DMS 273 treated with DMSO at 0.1 percent for 48 hours (cell line): ENCODE measurements at places on chromosomes 11 and 22.

GRCh38 chr22:28095316-28096095 lies 176.4 kb upstream of the PITPNB start:
- DNase-seq, result no peak

- no peak for DNase-seq
These were observed 45.6 kb upstream of the CLTCL1 start for GRCh38 chr22:19337137-19337536.

DNA sequence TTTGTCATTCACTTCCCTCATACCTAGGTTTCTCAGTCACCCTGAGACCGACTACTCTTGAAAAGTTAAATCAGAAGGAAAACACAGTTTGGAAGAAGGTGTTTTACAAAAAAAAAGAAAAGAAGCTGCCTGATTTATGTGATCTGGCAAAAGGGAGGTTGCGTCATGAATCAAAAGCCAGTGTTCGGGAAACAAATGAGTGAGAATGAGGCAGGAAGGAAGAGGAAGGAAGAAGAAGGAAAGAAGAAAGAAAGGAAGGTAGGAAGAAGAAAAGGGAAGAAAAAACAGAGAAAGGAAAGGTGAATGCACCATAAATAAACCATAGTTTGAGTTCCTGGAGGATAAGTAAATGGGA lies 314.6 kb downstream of the BLID start:
- no peak for DNase-seq

GRCh38 chr11:88421530-88421929 lies 84.0 kb upstream of the CTSC start:
- DNase-seq, result no peak

DNA sequence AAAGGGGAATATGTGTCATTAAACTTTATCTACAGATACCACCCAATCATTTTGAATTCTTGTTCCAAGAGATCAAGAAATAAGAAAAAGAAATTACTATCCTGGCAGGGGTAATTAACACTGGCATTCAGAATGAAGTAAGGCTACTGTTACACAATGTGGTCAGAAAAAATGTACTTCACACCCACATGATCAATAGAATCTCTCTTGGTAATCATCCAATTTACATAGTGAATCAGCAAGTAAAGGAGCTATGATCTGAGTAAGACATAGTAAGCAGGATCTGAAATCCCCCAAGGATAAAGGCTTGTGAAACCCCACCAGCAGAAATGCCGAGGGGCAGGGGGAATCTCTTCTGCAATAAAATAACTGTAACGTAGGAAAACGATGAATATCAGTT lies 466.5 kb downstream of the FAM181B start:
- DNase-seq, result no peak

GRCh38 chr22:27306771-27307170 lies 494.8 kb downstream of the MN1 start:
- DNase-seq, result no peak

DNA sequence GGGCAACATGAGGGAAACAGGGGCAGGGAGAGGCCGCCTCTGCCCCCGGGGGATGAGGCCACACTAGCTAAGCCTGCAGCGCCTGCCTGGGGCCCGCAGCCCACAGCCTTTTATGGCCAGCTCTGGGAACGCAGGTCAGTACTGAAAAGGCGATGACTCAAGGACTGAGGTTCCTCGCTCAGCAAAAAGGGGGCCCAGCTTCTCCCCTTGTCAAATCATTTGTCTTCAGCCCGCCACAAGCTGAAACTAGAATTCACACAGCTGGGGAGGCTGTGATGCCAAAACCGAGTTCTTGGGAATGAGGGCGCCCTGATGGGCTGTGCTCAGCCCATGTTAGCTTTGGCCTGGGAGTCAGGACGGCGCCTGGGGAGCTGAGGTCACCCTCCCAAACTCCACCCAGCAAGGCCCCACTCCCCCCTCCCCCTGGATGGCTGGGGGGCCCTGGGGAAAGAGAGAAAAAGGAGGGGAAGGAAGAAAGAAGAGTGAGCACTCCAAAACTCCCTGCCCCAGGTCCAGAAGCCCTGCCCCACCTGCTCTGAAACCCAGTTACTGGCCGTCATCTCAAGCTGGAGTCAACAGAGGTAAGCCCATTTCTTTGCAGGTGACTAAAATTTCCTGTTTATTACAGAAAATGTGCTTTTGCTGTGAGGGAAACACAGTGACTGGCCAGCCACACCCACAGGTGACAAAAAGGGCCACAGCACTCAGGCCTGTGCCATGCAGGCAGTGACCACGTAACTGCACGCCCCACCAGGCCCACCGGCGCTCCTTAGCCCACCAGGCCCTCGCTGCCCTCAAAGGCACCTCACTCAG lies 13.7 kb downstream of the EHD1 start:
- DNase-seq, result no peak

DNA sequence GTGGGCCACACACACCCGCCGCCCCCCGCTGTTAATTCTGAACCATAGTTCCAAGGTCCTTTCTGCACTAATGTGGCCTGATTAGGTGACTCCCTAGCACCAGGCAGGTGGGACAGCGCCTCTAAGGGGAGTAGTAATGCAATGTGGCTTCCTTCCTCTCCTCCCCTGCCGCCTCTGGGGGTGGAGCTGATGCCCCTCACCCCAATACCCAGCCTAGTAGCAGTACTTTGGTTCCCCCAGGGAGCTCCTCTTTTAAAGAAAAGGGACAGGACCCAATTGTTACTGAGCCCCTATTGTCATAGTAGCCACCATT lies 14.4 kb downstream of the RTN4RL2 start:
- DNase-seq, result no peak

DNA sequence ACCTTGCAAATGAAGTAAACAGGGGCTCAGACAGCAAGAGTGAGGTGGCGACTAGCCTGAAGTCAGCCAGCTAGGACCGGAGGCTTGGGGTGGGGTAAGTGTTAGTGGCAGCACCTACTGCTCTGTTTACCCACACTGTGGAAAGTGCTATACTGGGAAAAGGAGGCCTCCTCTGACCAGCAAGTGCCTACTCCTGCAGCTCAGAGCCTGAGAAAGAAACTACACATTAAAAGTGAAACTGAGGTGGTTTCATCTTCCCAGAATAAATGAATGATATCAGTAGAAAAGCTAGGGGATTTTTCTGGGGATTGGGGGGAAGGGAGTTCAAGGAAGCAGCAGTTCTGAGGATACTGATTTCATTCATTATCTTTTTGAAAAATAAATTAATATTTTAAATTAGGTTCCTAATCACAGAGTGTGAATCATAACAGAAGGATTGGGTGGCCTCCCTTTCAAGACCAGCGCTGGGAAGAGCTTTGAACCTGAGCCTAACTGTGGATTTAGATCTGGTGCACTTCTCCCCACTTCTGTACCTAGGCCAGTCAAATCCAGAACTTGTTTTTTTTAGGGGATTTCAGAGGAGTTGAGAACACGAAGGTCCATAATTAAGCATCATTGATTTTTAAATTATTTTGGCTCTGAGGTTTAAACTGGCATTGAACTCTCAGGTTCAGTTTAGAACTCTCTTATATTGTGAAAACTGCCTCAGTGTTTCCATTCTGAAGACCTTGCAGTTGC lies 48.1 kb upstream of the GRAMD1B start:
- DNase-seq, result no peak

GRCh38 chr22:40955571-40955970 lies 4.4 kb downstream of the RBX1 start:
- DNase-seq, result no peak

DNA sequence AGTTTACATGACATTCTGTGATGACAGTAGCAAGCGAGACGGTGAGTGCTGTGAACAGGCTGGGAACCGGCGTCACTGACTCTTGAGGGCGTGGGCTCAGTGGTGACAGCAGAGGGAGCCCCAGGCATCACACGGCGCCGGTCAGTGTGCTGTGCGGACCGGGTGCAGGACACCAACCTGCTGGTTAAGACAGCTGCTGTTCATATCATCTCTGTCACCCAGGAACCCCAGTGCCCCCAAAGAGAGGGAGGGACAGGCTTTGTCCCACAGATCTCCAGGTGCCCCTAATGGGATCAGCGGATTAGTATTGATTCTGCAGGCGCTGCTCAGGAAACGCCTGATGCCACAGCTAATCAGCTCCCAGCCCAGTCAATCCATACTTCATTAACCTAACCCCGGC lies 18.4 kb downstream of the B3GAT1 start:
- DNase-seq, result no peak

DNA sequence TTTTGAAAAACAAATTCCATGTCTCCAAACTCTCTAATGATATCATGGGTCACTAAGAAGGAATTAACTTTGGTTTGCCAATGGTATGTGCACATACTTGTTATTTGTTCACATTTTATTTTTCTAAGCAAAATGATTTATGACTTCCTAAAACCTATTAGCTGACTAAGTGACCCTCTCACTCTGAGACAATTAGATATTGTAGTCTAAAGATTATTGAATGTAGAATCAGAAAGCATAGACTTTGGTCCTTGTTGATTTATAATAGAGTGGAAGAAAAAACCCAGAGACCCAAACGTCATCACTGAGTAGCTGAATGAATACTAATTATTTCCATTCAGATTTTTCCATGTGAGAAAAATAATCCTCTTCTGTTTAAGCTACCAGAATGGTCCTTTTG lies 243.5 kb upstream of the ANO3 start:
- no peak for DNase-seq

DNA sequence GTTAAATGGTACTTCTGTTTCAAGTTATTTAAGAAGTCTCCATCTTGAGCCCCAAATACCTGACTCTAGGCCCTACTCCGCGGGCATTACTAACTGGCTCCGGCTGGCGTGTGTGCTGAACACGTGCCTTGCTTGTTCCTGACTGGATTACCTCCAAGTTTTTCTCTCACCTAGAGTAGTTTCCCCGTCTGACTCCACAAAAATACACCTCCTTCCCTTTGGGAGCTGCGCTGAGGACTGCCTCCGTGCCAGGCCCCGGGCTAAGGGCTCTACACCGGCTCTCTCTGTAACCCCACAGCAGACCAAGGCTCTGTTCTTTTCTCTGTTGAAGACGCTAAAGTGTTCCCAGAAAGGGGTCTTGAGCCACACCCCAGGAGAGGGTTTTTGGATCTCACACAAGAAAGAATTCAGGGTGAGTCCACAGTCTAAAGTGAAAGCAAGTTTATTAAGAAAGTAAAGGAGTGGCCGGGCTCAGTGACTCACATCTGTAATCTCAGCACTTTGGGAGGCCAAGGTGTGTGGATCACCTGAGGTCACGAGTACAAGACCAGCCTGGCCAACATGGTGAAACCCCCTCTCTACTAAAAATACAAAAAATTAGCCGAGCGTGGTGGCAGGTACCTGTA lies 61.8 kb downstream of the ANO1 start:
- no peak for DNase-seq

DNA sequence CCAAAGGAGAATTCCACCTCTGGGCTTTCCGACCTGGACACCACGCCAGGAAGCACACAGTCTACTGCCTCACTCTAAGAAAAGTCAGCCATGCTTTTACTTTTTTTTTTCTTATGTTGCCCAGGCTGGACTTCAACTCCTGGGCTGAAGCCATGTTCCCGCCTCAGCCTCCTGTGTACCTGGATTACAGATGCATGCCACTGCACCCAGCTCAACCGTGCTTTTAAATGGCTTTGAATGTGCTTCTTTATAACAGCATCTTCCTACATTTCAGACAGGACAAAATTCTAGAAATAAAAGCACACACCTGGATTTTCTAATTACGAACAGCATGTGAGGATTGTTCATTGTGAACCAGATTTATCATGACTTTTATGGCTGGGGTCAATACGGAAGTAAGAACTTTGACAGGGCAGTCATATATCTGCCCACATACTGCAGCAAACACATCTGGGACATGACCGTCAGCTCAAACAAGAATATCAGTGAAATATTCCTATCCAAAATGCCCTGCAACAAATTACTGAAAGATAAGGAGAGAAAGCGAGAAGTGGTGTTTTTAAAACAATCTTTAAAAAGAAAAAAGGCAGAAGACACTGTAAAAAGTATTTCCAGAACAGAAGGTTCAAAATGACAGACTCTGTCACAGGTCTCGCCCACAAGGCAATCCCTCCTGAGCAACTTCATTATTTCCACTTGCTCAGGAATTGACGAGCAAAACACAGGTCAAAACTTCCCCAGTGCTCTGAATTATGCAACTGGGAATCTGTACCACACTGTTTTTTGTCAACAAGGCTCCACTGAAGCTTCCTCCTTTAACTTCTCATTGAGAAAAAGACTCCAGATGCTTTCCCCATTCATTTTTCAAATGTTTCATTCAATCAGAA lies 42.1 kb downstream of the PACSIN2 start:
- DNase-seq, result no peak

GRCh38 chr11:26842478-26843282 lies 120.8 kb upstream of the SLC5A12 start:
- no peak for DNase-seq

DNA sequence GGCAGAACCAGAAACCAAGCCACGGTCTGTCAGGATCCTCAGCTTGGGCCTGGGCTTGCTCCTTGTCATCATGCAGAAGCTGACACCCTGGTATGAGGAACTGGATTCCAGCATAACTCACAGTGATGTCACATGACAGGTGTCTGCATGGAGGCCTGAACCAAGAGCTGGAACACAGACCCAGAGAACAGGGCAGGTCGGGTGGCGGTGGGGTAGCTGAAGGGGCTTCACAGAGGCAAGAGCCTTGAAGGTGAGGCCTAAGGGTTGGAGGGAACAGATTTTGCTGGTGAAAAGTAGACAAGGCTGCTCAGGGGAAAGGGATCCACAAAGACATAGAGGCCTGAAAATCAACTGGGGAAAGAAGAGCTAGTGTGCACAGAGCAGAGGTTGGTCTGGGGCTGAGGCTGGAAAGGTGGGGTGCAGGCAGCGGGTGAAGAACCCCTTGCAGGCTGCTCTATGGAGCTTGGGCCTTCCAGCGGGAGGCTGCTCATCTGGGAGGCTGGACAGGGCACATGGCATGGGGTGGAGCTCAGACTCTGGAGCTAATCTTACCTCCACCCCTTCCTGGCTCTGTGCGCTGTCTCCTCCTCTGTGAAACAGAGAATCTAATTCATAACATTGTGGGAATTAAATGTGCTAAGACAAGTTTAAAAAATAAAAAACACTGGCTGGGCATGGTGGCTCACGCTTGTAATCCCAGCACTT lies 18.4 kb upstream of the RPS3 start:
- no peak for DNase-seq

DNA sequence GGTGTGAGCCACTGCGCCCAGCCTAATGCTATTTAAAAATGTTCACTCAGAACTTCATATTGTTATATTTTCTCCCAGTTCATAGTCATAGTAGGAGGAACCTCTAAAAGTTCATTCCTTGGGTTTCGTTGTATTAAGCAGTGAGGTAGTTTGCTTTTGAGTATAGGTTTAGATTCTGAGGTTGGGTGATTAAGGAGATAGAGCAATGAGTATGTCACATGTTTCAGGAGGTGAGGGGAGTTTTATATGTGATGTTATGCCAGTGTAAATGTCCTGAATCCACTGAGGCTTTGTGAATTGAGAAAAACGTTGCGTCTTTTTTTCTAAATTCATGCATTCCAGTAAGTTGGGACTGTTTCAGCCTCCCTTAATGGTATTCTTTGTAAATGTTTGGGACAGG lies 4.2 kb downstream of the UBE2L3 start:
- no peak for DNase-seq

DNA sequence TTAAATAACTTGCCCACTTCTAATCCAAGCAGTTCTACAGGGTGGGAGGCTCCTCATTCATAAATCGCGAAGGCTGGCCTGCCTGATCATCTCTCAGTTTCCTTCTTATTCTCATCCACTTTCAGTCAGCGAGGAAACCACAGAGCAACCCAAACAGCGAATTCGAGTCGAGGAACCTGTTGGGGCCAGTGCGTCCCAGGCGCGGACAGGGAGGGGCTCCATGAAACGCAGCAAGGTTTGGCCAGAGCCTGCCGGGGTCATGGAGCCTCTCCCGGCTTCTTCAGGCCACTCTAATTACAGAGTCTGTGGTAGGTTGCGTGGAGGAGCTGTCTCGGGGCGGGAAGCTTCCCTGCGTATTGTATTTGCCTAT lies 741 bp upstream of the NAV2 start:
- DNase-seq, result no peak
